Stimulated activated CD8-positive, alpha-beta memory T cell treated with anti-CD3 and anti-CD28 coated beads, Interleukin-4, amount 100 ng/mL, for 1 hour (primary cell): ENCODE measurements at places on chromosomes 4 and X.

GRCh38 chr4:22384154-22384553 lies 131.7 kb downstream of the ADGRA3 start:
- DNase-seq = no peak

DNA sequence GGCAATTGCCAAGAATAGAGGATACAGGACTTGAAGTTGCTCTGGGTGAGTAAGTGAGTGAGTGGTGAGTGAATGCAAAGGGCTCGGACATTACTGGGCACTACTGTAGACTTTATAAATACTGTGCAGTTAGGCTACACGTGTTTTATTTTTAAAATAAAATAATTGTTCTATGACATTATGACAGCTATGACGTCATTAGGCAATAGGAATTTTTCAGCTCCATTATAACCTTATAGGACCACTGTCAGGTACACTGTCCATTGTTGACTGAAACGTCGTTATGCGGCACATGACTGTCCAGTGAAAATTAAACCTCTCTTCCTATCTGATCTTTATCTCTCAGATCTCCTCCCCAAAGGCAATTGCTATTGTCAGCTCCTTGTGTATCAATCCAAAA lies 5.1 kb upstream of the TASL start:
- DNase-seq = no peak

GRCh38 chr4:74005528-74005927 lies 7.1 kb upstream of the CXCL5 start:
- no peak for DNase-seq

GRCh38 chr4:86054286-86055032 lies 305.4 kb downstream of the MAPK10 start:
- DNase-seq = no peak

DNA sequence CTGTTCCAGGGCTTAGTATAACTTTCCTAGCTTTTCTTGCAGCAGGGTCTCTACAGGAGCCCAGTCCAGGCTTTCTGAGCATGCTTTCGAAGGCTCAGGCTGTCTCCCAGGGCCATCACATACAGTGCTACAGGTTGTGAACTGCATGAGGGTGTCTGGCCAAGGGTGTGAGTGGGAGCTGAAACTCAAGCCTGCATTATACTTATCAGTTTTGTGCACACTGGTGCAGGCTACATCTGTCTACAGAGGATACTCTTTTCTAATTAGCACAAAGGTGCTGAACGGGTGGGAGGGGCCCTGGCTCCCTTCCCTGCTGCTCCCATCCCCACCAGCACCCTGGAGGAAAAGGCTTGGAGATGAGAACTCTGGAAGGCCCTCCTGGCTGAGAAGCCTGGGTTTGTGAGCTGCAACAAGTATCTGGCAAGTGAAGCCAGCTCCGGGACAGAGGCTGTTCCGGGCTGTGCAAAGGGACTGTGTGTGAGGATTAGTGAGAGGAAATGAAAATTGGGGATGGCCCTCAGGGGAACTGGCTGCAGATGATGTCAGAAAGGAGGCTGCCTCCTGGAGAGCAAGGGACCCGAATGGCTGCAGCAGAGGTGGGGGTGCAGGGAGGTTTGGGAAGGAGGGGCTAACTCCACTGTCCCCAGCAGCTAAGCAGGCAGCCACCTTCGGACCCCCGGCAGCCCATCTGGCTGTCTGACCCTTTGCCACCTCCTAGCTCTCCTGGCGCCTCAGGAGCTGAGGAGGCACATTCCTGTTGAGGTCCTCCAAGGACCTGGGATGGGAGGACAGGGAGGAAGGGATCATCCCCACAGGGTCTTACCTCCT lies 68.5 kb downstream of the EFNB1 start:
- no peak for DNase-seq

DNA sequence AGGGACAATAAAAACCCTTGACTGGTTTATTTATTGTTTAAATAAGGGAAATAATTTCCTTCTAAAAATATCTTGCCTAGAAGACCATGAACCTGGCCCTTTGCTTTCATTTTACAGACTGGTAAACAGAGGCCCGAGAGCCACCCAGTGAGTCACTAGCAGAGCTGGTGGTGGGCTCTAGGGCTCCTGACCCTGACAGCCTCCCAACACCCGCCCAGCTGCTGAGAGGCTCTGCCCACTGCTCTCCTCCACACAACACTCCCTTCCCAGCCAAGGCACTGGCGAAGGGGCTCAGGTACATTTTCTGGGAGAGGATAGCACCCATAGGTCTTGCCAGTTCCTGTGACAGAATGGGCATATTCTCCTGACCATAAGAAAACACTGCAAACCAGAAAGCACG lies 18.1 kb upstream of the PPEF2 start:
- no peak for DNase-seq

GRCh38 chr4:123674762-123675465 lies 278.3 kb downstream of the SPRY1 start:
- no peak for DNase-seq

DNA sequence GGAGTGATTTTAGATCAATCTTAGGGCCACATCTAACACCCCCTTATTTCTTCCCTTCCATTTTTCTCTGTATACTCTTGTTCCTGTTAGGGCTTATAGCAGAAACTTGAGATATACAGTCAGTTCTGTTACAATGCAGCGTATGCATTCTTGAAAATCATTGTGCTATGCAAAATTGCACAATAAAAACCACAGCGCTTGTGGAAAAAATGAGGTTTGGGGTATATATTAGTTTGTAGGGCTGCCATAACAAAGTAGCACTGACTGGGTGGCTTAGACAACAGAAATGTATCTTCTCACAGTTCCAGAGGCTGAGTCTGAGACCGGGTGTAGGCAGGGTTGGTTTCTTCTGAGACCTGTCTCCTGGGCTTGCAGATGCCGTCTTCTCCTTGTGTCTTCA lies 59.0 kb downstream of the WWC2 start:
- DNase-seq = no peak

GRCh38 chr4:66949419-66949818 lies 595.9 kb downstream of the CENPC start:
- no peak for DNase-seq

DNA sequence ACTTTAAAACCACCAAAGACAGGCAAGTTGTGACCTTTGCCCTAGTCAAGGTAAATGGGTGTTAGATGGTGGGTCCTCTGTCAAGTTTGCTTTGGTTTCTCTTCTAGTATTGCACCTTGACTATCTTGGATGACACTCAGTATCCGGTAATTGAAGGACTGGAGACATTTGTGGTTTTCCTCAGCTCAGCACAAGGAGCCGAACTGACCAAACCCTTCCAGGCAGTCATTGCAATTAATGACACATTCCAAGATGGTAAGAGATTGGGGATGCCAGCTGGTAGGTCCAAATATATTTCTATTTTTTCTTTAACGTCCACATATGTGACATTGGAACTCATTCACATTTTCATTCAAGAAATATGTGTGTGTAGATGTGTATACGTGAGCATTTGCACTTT lies 69.3 kb upstream of the ANXA3 start:
- DNase-seq = no peak

GRCh38 chr4:8188743-8189550 lies 10.1 kb upstream of the SH3TC1 start:
- DNase-seq = no peak

DNA sequence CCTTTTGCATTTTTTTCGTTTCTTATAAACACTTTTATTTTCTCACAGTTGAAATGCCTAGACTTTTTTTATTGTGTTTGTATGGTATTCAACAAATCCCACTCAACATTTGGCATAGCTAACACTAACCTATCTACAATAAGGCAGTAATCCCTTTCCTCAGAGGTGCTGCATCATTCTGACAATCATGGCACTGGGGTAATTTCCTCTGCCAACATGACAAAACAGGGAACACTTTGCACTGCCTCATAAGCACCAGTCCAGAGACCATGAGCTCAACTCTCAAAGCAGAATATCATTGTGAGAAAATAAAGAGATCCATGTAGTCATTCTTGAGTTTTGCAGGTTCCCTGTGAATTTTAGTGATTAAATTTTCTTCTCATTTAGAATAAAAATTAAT lies 183.8 kb upstream of the INTU start:
- no peak for DNase-seq

DNA sequence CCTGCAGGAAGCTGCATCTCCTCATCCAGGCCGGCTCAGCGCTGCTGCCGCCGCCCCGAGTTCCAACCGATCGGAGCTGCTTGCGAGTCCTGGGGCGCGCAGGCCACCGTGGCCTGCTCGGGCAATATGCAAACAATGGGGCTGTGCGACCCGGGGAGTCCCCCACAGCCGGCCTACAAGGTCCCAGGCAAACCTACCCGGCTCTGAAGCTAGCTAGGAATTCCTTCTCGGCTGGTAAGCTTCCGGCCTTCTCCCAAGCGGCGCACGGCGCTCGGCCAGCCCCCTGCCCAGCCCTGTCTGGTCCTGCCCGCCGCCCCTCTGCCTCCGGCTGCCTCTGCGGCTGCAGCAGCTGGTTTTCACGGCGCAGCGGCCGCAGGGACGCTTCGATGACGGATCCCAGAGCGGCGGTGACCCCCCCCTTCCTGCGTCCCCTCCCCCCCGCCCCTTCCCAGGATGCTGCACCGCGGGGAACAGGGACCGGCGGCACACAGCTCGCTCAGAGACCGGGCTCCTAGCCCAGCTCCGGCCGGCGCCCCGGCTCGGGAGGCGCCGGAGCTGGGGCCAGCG lies 59.4 kb downstream of the TSC22D3 start:
- DNase-seq = no peak

DNA sequence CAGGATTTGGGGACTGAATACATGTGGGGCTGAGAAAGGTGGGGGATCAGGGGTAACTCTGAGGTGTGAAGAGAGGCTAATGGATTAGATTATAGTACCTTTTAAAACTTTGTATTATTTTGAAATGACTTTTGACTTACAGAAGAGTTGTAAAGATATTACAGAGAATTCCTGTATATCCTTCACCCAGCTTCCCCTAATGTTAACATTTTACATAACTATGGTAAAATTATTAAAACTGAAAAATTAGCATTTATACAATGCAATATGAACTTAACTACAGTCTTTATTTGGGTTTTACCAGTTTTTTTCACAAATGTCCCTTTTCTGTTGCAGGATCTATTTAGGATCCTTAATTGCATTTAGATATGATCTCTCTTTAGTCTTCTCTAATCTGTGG lies 57.4 kb downstream of the TMEM164 start:
- no peak for DNase-seq
